Osteoblast (primary cell): ENCODE measurements at places on chromosomes 11 and 22. TPM values are rescaled to one million over a fixed set of nuclear protein-coding genes. Genes with fewer than 3 reads are reported as not detected.

- no peaks in the 10 kb centered on the region for H3K4me1 ChIP-seq
- peaks cover under 1% of the 10 kb centered on the region for H3K27me3 ChIP-seq
Measured at GRCh38 chr11:73632996-73633395, 13.4 kb upstream of the PLEKHB1 start.

Gene KCNE3
- total RNA-seq, result 1.8 and 2.4 TPM in 2 replicates

GRCh38 chr22:31682751-31683150, 20.7 kb upstream of the PISD start:
- H3K4me1 ChIP-seq, result peaks cover 48% of the 10 kb centered on the region
- no peak overlapping the region for H3K4me3 ChIP-seq
- H3K36me3 ChIP-seq, result peaks cover 22% of the 10 kb centered on the region
- no peaks in the 10 kb centered on the region for H3K27me3 ChIP-seq

DNA sequence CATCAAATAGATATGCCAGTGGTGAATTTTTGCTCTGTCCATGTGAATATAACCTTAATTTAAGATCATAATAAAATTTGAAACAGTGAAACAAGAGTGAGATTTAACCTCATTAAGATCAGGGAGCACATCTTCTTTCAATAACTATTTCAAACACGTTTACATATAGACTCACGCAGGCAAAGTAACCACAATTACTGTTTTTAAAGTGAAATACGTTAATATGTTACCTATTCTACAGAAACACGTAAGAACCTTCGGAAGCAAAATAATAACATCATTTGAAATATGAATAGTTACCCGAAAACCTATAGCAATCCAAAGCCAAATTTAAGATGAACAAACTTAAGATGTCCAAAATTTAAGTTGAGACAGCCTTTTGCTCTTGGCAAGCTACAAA, 136.2 kb upstream of the ZC3H12C start:
- DNase-seq, result no peak
- no peak overlapping the region for H3K4me3 ChIP-seq
- no peaks in the 10 kb centered on the region for H3K27me3 ChIP-seq
- H3K4me1 ChIP-seq, result no peaks in the 10 kb centered on the region

GRCh38 chr22:34858066-34858465, 207.9 kb upstream of the ISX start:
- no peak overlapping the region for H3K4me3 ChIP-seq
- H3K27ac ChIP-seq, result no peak overlapping the region
- no peaks in the 10 kb centered on the region for H3K27me3 ChIP-seq

DNA sequence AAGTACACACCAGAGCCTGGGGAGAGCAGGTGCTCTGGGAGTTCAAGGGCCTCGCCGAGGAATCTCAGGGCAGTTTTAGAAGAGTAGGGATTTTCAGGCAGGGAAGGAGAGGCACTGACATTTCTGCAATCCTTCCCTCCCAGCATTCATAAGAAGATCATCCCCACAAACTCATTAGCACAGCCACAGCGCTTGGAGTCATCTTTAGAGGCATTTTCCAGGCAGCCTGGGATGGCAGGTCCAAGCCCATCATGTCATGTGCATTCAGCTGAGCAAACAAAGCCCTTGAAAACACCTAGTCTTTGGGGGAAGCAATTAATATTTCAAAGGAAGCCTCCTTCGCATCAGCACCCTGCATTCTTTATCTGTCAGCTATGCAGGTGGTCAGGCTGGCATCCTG, 43.8 kb downstream of the MAP6 start:
- H3K27ac ChIP-seq, result no peak overlapping the region
- H3K27me3 ChIP-seq, result no peaks in the 10 kb centered on the region
- H3K4me1 ChIP-seq, result peaks cover 25% of the 10 kb centered on the region
- H3K36me3 ChIP-seq, result no peaks in the 10 kb centered on the region

- no peak for DNase-seq
- no peaks in the 10 kb centered on the region for H3K4me1 ChIP-seq
- no peaks in the 10 kb centered on the region for H3K27me3 ChIP-seq
Measured at GRCh38 chr11:102955624-102956023, at the start of gene MMP13. TSS of gene MMP13 (minus strand) at chr11:102955732. CDS start at chr11:102955705, 27 bp downstream.

GRCh38 chr11:66841861-66842260, 1.4 kb upstream of the RCE1 start:
- no peaks in the 10 kb centered on the region for H3K27me3 ChIP-seq
- DNase-seq, result no peak
- peak overlapping the region; percentile 97 for H3K27ac ChIP-seq
- H3K4me1 ChIP-seq, result peaks cover 21% of the 10 kb centered on the region
- peak overlapping the region; percentile 84 for H3K4me3 ChIP-seq
- H3K36me3 ChIP-seq, result peaks cover 13% of the 10 kb centered on the region

DNA sequence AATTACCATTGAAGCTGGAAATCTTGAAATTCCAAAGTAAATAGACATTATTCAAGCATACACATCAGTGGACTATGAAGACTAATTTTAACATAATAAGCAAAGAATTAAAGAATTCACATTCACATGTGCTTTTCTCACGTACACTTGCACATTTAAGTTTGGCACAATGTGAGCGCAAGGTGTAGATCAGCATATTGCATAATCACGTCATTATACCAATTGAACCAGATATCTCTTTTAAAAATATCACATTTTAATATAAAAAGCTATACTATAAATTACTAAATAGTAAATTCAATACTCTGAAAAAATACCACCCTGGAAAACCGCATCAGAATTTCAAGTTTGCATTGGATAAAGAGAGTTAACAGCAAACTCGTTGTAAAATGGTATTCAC, 60.7 kb downstream of the SESN3 start:
- no peak for DNase-seq
- no peaks in the 10 kb centered on the region for H3K36me3 ChIP-seq

DNA sequence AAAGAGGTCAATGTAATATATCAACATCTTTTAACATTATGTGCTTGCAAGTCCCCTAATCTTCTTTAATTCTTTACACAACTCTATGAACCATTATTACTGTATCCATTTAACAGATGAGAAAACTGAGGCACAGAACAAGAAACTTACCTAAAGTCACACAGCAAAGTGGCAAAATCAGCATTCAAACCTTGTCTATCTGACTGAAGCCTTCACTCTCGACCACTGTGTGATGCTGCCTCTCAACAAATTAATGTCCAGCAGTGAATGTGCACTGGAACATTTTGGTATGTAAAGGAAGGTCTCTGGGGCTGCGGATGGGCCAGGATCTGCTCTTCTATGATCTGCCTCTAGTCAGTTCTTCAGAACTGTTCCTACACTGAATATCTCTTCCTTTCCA, 42.1 kb downstream of the PRCP start:
- H3K4me3 ChIP-seq, result peak overlapping the region; percentile 19
- H3K4me1 ChIP-seq, result peaks cover 44% of the 10 kb centered on the region
- H3K36me3 ChIP-seq, result no peaks in the 10 kb centered on the region

- H3K27ac ChIP-seq, result no peak overlapping the region
- no peaks in the 10 kb centered on the region for H3K27me3 ChIP-seq
- DNase-seq, result no peak
- no peak overlapping the region for H3K4me3 ChIP-seq
- H3K4me1 ChIP-seq, result no peaks in the 10 kb centered on the region
Measured at GRCh38 chr11:24855951-24856350, 359.1 kb downstream of the LUZP2 start.

GRCh38 chr22:16608931-16609330, 16.3 kb upstream of the CCT8L2 start:
- H3K4me3 ChIP-seq, result no peak overlapping the region
- no peaks in the 10 kb centered on the region for H3K4me1 ChIP-seq
- no peak for DNase-seq
- H3K27me3 ChIP-seq, result no peaks in the 10 kb centered on the region
- no peaks in the 10 kb centered on the region for H3K36me3 ChIP-seq

- H3K27ac ChIP-seq, result peak overlapping the region; percentile 29
- DNase-seq, result peak; percentile 89
- no peaks in the 10 kb centered on the region for H3K27me3 ChIP-seq
- H3K36me3 ChIP-seq, result no peaks in the 10 kb centered on the region
- H3K4me1 ChIP-seq, result peaks cover 33% of the 10 kb centered on the region
Measured at GRCh38 chr11:128860571-128861361, 6.3 kb downstream of the KCNJ1 start.

Gene MIAT
- total RNA-seq, result 1.8 TPM in 2 replicates

Gene CSRP3
- not detected in 2 replicates for total RNA-seq

Gene CSF2RB
- total RNA-seq, result 1.1 and 1.2 TPM in 2 replicates

Gene APOL4
- 2.9 and 4.4 TPM in 2 replicates for total RNA-seq

- no peaks in the 10 kb centered on the region for H3K27me3 ChIP-seq
- H3K27ac ChIP-seq, result peak overlapping the region; percentile 97
- DNase-seq, result peak; percentile 78
- no peaks in the 10 kb centered on the region for H3K36me3 ChIP-seq
- H3K4me3 ChIP-seq, result peak overlapping the region; percentile 21
- peaks cover 57% of the 10 kb centered on the region for H3K4me1 ChIP-seq
Measured at GRCh38 chr11:7964873-7965272, 374 bp downstream of the NLRP10 start.

- H3K4me3 ChIP-seq, result no peak overlapping the region
- peak; percentile 73 for DNase-seq
- H3K27ac ChIP-seq, result peak overlapping the region; percentile 93
- H3K27me3 ChIP-seq, result no peaks in the 10 kb centered on the region
Measured at GRCh38 chr22:28139961-28140360, 220.9 kb upstream of the PITPNB start.

Gene APOL5
- total RNA-seq, result not detected in 2 replicates

GRCh38 chr11:83760932-83761331, 474.8 kb upstream of the CCDC90B start:
- no peak overlapping the region for H3K4me3 ChIP-seq
- no peaks in the 10 kb centered on the region for H3K4me1 ChIP-seq
- H3K27ac ChIP-seq, result no peak overlapping the region
- H3K27me3 ChIP-seq, result no peaks in the 10 kb centered on the region
- H3K36me3 ChIP-seq, result no peaks in the 10 kb centered on the region

- DNase-seq, result no peak
- peaks cover 34% of the 10 kb centered on the region for H3K4me1 ChIP-seq
- H3K4me3 ChIP-seq, result no peak overlapping the region
- peaks cover 27% of the 10 kb centered on the region for H3K36me3 ChIP-seq
- peak overlapping the region; percentile 32 for H3K27ac ChIP-seq
- H3K27me3 ChIP-seq, result no peaks in the 10 kb centered on the region
Measured at GRCh38 chr11:61963282-61964057, 4.0 kb downstream of the FTH1 start.

GRCh38 chr22:29369460-29369859, 18.9 kb downstream of the AP1B1 start:
- peaks cover 2% of the 10 kb centered on the region for H3K36me3 ChIP-seq
- H3K4me3 ChIP-seq, result no peak overlapping the region
- H3K4me1 ChIP-seq, result peaks cover 10% of the 10 kb centered on the region
- H3K27me3 ChIP-seq, result no peaks in the 10 kb centered on the region
- peak; percentile 79 for DNase-seq

GRCh38 chr11:64372802-64373597, 14.0 kb downstream of the RPS6KA4 start:
- no peak overlapping the region for H3K27ac ChIP-seq
- H3K4me1 ChIP-seq, result no peaks in the 10 kb centered on the region
- no peaks in the 10 kb centered on the region for H3K27me3 ChIP-seq
- peak; percentile 87 for DNase-seq

Gene CEND1
- total RNA-seq, result not detected in 2 replicates

Gene PNPLA5
- total RNA-seq, result not detected in 2 replicates

DNA sequence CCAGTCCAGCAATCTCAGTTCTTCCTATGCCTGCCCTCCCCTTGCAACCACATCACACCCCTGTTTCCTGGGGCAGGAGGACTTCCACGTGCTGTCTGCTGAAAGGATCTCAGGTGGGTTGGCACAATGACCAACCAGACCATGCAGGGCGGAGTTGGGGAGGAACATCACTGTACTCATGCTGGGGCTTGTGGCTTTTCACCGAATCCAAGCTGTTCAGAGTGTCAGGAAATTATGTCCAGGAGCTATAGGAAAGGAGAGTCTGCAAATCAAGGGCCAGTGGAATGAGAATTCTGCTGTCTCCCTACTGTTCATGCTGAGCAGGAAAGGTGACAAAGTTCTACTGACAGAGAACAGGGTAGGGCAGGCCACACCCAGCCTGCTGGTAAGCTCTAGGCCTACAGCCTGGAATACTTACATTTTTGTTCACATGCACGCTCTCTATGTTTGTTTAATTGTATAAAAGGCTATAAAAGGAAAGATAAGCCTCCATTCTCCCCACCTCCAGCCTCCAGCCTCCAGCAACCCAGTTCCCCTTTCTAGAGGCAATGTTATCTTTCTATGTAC, 1.7 kb upstream of the PLAAT2 start:
- no peak overlapping the region for H3K4me3 ChIP-seq
- no peaks in the 10 kb centered on the region for H3K36me3 ChIP-seq
- H3K27me3 ChIP-seq, result no peaks in the 10 kb centered on the region
- no peak overlapping the region for H3K27ac ChIP-seq
- DNase-seq, result no peak
- H3K4me1 ChIP-seq, result peaks cover 15% of the 10 kb centered on the region

DNA sequence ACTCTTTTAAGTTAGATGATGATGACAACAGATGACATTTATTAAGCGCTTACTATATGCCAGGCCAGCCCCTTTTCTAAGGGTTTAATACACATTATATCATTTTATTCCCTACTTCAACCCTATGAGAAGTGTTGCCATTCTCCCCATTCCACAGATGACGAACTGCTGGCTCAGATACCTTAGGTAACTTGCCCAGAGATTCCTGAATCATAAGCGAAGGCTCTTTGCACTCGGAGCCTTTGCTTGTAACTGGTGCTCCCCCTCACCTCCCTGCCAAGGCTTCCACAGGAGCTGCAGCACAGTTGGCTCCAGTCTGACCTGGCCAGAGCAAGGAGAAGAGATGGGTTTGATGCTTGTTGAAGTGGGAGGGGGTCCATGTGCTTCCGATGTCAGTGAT, 43.0 kb downstream of the DBX1 start:
- peaks cover 27% of the 10 kb centered on the region for H3K36me3 ChIP-seq
- H3K27ac ChIP-seq, result no peak overlapping the region
- no peaks in the 10 kb centered on the region for H3K27me3 ChIP-seq
- DNase-seq, result no peak
- no peak overlapping the region for H3K4me3 ChIP-seq

DNA sequence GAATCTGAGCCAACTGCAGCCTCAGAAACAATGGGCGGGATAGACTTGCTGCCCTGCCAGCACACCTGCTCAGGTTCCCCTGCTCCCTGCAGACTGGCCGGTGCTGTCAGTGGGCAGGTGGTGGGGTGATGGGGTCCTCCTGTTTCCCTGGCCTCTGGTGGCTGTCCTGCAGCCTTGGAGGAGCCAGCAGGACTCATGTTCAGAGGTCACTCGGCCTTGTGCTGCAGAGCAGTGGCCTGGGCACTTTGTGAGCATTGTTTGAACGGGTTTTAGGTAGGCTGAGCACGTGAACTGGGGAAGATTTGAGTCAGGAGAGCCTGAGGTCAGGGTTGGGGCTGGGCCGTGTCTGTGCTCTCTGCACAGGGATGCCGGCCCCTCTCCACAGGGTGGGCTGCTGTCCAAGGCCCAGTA, 17.6 kb downstream of the PPIL2 start:
- peak; percentile 53 for DNase-seq
- H3K4me3 ChIP-seq, result no peak overlapping the region
- peaks cover 43% of the 10 kb centered on the region for H3K36me3 ChIP-seq
- H3K4me1 ChIP-seq, result no peaks in the 10 kb centered on the region

- peaks cover 34% of the 10 kb centered on the region for H3K27me3 ChIP-seq
- no peak overlapping the region for H3K4me3 ChIP-seq
- H3K4me1 ChIP-seq, result no peaks in the 10 kb centered on the region
- H3K27ac ChIP-seq, result no peak overlapping the region
- no peaks in the 10 kb centered on the region for H3K36me3 ChIP-seq
- no peak for DNase-seq
Measured at GRCh38 chr11:1625541-1625940, 3.6 kb upstream of the KRTAP5-4 start.
